ENCODE measurements at places on chromosomes 7 and 10.

DNA sequence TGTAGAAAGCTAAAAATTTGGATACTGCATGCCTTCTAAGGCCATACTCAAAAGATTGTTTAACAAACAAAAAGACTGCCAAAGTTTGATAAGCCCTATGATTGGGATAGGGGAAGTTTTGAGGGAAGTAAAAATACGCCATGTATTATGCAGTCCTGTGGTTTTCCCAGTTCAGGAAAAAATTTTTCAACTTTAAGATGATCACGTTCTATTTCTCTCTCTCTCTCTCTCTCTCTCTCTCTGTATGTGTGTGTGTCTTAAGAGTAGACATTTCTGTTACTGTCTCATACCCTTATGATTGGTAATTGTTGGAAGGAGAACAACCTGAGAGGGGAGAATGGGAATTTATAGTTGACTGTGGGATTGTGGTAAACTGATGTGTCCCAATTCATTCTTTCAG is 69.1 kb upstream of the CYP26C1 start:
- no peak for DNase-seq

GRCh38 chr10:121313119-121313875 is 284.9 kb downstream of the FGFR2 start:
- no peak for DNase-seq

DNA sequence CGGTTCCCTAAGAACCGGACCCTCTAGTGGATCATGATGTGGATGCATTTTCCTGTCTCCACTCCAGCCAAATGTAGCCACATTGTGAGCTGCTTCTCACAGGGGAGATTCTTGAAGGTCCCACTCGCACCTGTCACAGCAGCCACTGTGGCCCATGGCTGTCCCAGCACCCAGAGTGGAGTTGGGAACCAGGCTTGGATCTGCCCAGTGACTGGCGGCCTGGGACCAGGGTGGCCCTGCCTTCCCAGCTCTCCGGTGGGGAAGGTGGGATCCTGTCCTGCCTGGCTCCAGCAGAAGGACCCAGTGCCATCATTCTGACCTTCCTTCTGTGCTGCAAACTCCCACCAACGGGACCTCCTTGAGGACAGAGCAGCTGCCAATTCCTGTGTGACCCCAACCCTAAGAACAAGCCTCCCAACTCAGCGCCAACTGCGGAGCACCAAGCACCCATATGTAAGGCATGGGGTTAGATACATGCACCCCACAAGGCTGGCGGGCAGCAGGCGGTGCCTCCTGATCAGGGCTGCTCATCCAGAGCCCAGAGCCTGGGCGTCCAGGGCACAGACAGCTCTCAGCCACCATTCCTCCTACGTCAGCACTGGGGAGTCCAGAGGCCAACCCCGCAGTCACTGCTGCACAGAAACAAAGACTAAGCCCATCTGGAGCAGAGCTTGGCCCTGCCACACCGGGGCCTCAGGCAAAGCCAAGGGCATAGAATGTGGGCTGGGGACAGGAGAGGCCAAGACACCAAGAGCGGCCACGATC is 28.8 kb downstream of the EBF3 start:
- no peak for DNase-seq

GRCh38 chr7:104225451-104225850 is 17.6 kb upstream of the ORC5 start:
- no peak for DNase-seq

DNA sequence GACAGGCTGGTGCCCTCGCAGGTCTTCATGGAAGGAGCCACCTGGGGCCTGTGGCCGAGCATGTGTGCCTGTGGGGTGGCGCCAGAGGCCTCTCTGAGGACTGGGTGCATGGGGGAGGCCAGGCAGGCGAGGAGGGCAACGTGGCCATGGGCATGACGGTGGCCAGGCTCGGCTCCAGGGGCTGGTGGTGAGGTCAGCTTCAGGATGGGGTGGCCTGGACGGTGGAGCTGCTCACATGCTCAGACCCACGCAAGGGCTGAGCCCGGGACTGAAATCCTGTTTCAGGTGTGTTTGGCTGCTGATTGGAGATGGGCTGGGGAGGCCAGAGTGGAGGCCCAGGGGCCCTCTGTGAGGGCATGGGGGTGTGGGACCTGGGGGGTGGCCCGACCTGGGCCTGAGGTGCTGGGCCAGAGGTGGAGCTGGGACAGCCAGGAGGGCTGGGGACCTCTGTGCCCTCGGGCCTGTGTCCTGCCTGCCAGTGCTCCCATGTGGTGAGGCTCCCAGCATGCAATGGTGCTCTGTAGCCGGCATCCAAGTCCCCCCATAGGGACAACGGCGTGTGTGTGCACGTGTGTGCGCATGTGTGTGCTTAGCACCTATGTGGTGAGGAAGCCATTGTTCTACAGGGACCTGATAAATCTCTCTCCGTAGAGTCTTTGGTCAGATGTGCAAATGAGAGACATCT is 71.1 kb downstream of the INPP5A start:
- no peak for DNase-seq

- DNase-seq, result no peak
These were observed 53.8 kb upstream of the INHBA start for GRCh38 chr7:41756650-41757182.

DNA sequence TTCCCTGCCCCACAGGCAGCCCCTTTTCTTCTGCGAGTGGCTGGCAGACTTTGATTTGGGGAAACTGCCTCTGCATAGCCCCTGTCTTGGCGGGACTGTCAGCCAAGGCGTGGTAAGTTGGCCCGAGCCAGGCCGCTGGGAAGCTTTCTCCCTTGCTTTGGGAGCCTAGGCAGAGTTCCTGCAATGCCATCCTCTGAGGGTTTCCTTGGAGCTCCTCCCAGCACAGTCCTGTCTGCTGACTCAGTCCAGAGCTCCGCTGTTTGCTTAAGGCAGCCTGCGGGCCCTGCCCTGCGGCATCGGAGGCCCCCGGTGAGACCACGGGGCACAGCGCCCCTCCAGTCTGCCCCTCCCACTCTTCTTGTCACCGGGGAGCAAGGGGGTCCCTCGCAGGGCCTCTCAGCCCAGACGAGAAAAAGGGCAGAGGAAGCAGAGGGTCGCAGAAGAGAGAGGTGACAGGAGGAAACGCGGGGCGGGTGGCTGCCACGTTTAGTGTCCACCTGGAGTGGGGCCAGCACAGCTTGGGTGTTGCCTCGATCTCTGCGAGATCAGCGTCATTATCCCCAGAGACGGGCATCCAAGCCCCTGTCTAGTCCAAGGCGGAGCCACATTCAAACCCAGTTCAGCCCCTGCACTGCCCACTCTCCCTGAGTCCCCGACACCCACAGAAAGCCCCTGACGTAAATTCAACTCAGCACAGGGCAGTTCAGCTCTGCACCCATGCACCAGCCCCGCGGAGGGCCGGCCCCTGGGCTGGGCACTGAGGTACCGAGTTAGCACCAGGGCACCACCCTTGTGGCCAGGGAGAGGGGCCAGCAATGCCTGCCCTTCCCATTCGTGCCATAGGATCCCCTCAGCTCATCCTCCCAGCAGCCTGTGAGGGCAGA is 59.0 kb upstream of the CHST15 start:
- no peak for DNase-seq

DNA sequence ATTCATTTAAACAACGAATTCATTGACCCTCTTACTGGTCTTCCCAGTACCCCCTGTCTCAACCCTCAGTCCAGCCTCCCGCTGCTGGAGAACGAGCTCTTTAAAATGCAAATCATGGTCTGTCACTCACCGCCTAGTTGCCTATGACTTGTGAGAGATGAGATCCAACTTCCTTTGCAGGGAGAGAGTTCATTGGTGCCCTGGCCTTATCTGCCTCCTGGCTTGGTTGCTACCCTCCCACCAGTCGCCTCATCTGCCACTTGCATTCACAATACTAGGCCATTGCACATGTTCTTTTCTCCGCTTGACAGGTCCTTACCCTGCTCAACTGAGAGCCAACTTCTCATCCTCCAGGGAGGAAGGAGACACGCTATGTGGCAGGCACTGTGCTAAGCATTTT is 54.0 kb upstream of the MXI1 start:
- no peak for DNase-seq

DNA sequence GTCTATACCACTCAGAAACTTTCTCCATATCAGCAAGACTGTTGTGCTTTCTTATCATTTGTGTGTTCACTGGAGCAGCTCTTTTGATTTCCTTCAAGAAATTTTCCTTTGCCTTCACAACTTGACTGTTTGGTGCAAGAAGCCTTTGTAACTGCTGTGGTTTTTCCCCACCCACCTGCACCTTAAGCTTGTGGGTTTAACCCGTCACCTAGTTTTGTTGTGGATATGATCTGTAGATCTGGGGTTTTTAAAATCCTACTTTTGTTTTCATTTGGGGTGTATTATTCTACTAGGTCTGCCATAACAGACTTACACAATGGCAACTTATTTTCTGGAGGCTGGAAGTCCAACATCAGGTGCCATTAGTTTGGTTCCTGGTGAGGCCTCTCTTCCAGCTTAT is 30.5 kb upstream of the CHST3 start:
- DNase-seq, result peak; percentile 12

GRCh38 chr7:90180011-90180585 is 25.8 kb downstream of the STEAP1 start:
- DNase-seq, result no peak

DNA sequence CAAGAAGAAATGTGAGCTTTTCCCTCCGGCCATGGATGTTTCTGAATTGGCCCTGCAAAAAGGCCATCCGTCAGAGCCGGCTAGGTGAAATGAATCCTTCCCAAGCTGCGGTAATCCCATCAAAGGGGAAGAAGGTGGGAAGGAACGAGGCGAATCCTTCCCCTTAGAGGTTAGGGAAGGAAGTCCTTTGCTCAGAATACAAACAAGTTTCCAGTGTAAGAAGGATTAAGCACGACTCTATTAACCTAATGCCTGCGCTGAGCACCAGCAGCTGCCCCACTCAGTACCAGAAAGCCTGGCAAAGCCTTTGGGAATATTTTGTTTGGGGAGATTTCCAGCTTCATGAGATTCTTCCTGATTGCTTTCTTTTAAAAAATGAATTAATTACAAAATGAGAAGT is 42.8 kb downstream of the CLRN3 start:
- no peak for DNase-seq

DNA sequence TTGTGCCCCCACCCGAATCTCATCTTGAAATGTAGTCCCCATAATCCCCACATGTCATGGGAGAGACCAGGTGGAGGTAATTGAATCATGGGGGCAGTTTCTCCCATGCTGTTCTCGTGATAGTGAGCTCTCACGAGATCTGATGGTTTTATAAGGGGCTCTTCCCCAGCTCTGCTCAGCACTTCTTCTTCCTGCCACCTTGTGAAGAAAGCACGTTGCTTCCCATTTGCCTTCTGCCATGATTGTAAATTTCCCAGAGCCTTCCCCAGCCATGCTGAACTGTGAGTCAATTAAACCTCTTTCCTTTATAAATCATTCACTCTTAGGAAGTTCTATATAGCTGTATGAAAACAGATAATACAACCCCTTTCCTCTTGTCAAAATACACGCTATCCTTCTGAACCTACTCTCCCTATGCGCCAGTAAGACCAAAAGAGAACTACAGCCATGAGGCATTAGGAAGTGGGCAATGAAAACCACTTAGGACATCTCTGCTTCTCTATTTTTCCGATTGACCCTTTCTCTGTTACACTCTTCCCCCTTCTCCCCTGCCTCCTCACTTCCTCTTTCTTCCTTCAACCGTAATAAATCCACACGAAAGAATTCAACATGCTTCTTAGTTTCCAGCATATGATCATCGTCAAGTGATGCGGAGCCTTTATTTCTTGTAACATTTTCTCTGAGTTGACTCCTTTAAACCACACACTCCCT is 101.2 kb upstream of the WDR11 start:
- DNase-seq, result no peak

GRCh38 chr7:79377097-79377496 is 76.4 kb downstream of the MAGI2 start:
- no peak for DNase-seq

GRCh38 chr10:123991611-123992570 is 100.3 kb upstream of the CPXM2 start:
- no peak for DNase-seq

GRCh38 chr7:1359681-1360485 is 99.4 kb downstream of the MICALL2 start:
- DNase-seq, result no peak

- DNase-seq, result no peak
These were observed 1.5 kb downstream of the CTBP2 start for GRCh38 chr10:125158601-125159485.

DNA sequence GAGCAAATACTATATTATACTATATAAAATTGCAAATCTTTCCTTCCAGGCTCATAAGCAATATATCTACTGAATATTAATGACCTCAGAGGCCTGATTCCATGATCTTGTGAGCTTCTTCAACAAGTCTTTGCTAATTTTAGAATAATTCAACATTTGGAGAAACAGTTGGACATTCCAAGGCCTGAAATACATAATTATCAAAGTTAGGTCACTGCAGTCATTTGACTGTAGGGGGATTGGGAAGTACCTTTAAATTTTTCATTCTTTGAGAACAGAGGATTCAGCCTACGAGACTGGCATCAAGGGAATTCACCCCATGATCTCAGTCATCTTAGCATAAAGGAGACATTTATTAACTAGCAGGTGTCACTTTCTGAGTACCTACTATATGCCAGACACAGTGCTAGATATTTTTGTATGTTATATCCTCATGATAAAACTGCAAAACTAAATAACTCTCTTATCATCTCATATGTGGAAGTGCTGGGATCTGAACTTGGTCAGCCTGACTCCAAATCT is 85.4 kb downstream of the DOCK4 start:
- DNase-seq, result no peak

GRCh38 chr7:595621-596010 is 76.0 kb upstream of the PDGFA start:
- DNase-seq, result no peak

- no peak for DNase-seq
These were observed 82.9 kb downstream of the HYCC1 start for GRCh38 chr7:22931011-22931410.

GRCh38 chr7:111952783-111953182 is 253.4 kb downstream of the DOCK4 start:
- no peak for DNase-seq

DNA sequence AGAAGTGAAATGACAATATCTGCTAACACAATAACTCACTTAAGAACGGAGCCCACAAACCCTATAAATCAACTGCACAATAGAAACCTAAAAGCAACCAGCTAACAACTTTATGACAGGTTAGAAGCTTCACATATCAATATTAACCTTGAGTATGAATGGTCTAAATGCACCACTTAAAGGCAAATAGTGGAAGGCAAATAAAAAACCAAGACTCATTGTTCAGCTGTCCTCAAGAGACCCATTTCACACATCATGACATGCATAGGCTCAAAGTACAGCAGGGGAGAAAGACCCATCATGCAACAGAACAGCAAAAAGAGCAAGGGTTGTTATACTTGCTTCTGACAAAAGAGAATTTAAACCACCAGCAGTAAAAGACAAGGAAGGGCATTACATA is 46.8 kb downstream of the CDC14C start:
- DNase-seq, result no peak

DNA sequence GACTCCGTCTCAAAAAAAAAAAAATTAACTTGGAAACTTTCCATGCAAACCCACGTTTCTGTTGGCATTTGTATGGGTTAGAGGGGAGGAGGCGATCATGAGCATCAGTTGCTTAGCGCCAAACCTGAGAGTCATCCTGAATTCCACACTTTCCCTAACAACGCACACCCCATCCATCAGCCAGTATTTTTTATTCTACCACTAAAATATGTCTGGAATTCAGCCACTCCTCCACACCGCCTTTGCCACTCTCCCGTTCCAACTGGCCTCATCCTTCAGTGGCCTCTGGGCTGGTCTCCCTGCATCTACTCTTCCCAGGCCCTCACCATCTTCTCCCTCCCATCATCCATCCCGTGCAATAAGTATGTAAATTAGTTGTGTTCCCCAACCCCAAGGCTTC is 4.7 kb upstream of the LMBR1 start:
- no peak for DNase-seq
